ENCODE measurements at places on chromosomes 16 and 17.

- peak; percentile 57 for DNase-seq
Observed at GRCh38 chr17:17403899-17404576, 72.8 kb upstream of the MED9 start.

- no peak for DNase-seq
Observed at GRCh38 chr17:17840751-17841591, 4.2 kb upstream of the SREBF1 start.

- no peak for DNase-seq
Observed at GRCh38 chr17:65202844-65203571, 65.8 kb downstream of the RGS9 start.

- DNase-seq: no peak
Observed at GRCh38 chr17:78892936-78893379, 10.0 kb downstream of the CEP295NL start.

- DNase-seq: no peak
Observed at GRCh38 chr17:17540278-17540906, 44.2 kb upstream of the RASD1 start.
